ENCODE measurements at places on chromosomes 13 and 19.

DNA sequence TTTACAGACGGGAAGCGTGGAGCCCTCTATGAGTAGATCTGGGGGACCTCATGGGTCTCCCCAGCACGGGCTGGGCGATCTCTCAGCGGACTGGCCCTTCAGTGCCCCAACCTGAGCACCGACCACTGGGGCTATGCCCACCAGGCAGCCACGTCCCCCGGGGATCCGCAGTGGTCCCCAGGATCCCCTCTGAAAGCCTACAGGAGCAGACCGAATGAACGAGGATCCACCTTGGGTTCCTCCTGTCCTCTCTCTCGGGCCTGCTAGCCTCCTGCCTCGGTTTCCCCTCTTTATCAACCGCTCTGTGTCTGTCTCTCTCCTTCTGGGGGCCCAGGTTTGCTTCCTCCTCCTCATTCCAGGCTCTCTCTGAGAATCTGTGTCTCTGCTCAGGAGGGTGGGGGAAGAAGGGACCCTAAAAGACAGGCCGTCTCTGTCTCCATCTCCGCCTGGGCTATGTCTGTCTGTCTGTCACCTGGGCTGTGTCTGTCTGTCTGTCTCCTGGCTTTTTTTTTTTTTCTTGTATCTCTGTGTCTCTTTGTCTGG is 2.0 kb upstream of the MEIS3 start:
- DNase-seq = no peak

GRCh38 chr13:99948907-99949678 is 22.5 kb downstream of the ZIC5 start:
- no peak for DNase-seq

- DNase-seq = peak; percentile 84
Observed at GRCh38 chr19:4123615-4124568, at the start of gene MAP2K2. MAP2K2 (minus strand) TSS chr19:4124122; CDS start chr19:4123875, 247 bp downstream.

GRCh38 chr19:1650650-1651567 is 1.5 kb downstream of the TCF3 start:
- peak; percentile 78 for DNase-seq

DNA sequence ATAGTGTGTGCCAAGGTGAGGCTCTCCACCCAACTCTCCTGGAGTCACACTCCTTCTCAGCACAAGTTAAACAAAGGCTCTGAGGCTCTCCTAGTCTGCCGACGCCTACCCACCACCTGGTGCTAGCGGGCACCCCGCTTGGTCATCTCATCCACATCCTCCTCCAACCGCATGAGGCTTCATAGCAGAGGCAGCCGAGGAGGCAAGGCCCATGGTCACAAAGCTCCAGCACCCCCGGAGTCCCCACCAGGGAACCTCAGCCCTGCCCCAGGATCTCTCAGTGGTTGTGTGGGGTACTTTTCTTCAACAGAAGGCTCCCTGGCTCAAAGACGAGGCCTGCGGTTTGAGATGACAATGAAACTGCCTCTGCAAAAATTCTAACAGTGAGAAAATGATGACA is 43.0 kb downstream of the STK24 start:
- no peak for DNase-seq

GRCh38 chr13:61927648-61928047 is 512.0 kb upstream of the PCDH20 start:
- DNase-seq = no peak

DNA sequence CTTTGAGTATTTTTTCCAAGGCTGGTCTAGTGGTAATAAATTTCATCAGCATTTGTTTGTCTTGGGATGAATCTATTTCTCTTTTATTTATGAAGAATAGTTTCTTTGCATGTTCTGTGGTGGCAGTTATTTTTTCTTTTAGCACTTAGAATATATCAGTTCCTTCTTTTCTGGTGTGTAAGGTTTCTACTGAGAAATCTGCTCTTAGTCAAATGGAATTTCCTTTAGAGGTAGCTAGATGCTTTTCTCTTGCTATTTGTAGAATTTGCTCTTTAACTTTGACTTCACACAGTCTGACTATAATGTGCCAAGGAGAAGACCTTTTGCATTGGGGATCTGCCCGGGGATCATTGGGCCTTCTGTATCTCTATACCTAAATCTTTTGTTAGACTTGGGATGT is 4.1 kb upstream of the SIGLEC6 start:
- no peak for DNase-seq
